ENCODE measurements at places on chromosomes 4 and X.
A peak's percentile ranks its signal among the peaks of the same experiment; 100 is the strongest.

DNA sequence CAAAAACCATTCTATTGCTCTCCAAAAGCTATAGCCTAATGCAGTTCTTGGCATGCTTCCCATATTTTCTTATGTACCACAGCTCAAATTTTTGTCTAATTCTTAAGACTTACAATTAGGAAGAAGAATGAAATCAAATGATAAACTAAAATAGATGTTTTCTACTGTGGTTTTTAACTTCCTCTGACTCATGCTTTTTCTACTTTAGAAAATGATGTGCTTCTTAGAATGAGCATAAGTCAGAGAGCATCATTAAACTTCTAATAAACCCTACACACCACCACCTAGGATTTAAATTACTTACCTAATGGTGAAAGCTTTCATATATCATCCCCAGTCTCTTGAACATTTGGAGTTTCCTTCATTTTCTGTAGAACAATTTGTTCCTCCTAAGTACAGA is 217.0 kb upstream of the NDST3 start:
- DNase-seq = no peak

DNA sequence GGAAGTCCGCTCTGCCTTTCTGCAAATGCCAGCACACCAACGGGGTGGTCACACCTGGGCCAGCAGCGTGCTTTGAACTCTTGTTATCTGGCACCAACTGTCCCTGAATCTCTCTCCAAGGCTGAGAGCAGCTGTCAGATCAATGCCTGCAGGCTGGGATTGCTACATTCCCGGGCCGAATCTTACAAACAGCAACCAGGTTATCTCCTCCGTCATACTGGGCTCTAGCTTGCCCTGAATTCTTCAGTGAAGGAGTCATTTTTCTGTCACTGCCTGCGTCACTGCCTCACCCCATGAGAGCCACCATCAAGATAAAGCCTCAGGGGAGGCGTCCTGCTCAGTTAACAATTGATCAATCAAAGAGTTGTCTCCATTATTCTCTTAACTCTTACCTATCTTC is 329.4 kb upstream of the PPARGC1A start:
- DNase-seq = no peak

DNA sequence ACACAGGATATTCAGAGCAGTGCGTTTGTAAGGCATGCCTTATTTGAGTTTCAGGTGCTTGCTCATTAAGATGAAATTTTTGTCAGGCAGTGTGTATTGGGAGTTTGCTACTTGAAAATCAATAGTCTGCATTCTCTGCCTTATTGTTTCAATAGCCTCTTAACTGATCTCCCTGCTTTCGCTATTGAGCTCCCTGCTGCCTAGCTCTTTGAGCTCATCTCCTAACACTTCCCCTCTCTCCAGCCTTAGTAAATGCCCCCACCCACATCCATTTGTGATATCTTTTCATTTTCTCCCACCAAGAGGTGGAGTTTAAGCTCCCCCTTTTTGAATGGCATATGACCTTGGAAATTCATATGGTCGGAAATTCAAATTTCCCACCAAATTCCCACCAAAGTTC is 256.6 kb downstream of the IL1RAPL1 start:
- no peak for DNase-seq

- no peak for DNase-seq
Measured at GRCh38 chrX:115311139-115311538, 21.6 kb downstream of the LUZP4 start.

- DNase-seq = peak; percentile 61
Measured at GRCh38 chr4:40055511-40055862, 1.2 kb upstream of the N4BP2 start.

DNA sequence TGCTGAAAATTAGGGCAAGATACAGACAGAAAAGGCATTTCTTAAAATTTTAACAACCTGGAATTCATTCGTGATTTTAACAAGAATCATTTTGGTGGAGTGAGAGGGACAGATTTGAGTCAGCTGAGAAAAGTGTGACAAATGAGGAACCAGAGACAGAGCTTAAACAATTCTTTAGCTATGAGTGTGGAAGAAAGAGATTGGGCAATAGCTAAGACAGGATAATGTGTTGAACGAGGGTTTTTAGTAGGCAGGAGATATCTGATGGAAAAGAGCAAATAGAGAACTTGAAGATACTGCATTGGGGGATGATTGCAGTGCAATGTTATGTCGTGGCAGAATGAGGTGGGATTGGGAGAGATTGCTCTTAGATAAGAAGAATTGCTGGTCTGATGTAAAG is 164.2 kb upstream of the SPRY1 start:
- DNase-seq = no peak

DNA sequence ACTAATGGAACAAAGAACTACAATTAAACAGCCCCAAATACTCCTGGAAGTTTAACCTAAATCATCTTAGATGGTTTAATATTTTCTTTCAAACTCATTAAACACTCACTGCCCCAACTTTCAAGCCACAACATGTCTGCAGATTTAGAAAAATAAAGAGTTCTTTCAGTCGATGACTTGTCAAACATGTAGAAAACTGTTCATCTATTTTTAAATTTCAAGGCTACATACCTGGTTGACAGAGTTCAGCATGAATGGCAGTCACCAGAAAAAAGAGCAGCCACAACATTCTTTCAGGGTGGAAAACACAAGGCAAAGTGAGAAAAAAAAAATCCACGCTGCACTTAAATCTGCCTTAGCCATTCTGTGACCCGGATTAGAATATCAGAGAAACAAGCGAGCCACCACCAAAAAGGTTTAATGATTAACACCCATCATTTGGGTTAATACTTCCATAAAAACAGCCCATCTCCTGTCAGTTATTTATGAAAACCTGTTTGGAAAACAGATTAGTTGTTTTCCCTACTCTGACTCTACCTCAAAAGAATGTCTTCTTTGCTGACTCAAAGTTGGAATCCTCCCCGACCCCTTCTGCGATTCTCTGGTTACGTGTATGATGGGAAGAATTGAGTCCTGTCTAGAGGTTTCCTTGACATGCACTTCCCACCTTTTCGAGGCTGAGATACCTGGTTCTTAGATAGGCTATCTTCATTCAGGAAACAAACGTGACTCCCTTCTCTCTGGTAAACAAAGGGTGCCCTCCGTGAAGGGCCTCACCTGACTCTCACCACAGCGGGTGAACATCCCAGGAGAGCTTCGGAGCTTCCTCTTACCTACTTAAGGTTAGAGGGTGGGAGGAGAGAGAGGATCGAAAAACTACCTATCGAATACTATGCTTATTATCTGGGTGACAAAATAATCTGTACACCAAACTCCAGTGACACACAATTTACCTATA is at the start of gene CLTRN:
CLTRN (minus strand) TSS at position 319 of the 958 bp plus-strand sequence; CDS start at position 289, 30 bp downstream.
- no peak for DNase-seq

DNA sequence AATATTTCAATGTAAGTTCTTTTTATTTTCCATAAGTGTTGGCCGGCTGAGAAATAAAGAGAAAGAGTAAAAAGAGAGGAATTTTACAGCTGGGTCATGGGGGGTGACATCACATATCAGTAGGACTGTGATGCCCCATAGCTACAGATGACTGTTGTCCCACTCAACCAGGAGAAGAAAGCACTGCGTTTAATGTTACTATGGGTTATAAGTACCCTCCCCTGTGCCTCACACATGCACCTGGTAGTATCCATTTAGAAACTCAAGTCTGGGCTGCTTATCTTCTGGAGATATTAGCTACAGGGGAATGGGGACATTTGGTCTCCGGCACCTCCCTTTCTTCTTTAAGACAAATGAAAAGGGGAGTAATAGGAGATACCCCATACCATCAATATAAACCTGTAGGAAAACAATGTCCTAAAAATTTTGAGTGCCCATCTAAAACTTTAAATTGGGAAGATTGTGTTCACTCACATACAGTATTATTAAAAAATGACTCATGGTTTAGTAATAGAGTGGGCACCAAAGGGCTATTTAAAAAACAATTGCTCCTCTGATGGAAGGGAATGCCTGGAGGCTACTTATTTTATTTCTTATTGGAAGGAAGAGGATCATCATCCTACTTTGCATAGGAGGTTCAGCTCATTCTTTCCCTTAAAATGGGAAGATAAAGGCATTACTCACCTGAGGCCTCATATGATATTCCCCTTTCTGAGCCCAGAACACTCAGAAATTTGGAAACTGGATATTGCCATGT is 18.2 kb downstream of the UGT2B11 start:
- no peak for DNase-seq

DNA sequence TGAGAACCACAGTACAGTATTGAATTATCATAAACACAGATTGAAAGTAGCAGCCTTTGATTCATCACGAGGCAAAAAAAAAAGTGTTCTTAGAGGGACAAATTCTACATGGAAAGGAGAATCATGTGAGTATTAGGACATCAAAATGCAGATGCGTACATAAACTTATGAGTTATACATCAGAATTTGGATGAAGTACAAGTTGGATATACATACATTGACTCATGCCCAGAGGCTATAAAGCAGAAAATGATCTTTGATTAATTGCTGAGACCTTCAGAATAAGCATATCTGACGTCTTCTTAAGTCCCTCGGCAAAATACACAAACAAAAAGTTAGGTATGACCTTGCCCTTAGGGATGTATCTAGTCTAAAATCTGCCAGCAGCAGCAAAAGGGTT is 206.4 kb downstream of the LDB2 start:
- no peak for DNase-seq

DNA sequence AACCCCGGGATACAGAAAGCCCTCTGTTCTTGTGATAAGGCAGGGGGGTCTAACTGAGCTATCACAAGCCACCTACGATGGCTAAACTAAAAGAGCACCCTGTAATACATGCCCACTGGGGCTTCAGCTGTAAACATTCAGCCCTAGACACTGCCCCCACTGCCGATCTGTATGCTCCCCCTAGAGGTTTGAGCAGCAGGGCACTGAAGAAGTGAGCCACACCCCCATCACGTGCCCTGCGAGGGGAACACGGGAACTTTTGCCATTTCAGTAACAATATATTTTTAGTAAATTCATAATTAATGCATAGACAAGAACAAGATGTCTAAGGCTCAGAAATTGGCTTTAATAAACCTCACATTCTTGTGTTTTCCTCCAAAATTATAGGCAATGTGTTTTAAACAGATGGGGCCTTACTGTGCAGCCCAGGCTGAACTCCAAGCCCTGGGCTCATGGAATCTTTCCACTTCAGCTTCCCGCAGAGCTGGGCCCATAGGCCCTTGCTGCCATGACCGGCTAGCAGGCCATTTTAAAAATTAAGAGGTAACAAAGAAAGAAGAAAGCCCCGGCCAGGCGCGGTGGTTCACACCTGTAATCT is 235.3 kb upstream of the SFRP2 start:
- DNase-seq = no peak

DNA sequence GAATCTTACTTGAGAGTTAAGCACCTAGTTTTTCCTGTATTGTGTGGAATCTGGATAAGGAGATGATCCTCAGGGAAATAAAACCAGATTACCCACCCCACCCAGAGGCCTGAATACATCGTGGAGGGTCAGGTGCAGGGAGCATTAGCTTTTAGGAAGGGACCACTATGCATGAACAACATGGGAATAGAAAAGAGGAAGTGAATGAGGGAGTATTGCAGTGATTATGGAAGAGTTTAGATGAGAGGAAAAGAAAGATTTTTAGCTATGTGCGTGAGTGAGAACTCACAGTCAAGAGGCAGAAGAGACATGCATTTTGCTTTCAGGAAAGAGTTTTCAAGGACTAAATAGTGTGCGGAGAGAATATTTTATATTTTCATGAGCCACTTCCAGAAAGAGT is 222.3 kb upstream of the S100G start:
- DNase-seq = no peak

DNA sequence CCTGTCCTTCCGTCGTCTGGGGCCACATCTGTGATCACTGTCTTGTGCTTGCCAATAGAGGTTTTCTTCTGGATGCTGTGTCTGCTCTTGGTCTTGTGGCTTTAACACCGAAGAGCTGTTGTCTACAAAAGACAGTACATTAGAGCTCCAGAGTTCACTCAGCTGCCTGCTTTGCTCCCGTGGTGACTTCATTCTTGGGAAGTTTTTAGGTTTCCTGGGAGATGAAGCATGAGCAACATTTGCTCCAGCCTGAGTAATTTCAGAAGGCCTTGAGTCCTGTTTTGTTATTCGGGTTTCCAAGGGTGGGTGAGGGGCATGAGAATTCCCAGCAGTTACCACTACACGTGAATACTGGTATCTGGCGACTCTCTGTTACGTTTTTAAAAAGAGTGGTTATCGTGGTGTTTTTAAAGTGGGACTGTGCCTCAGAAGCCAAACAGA is 189.2 kb downstream of the SHROOM3 start:
- DNase-seq = no peak

GRCh38 chrX:53088136-53088974 is 5.6 kb upstream of the KANTR start:
- DNase-seq = peak; percentile 70

- DNase-seq = no peak
Measured at GRCh38 chr4:61580721-61581377, 380.7 kb downstream of the ADGRL3 start.

DNA sequence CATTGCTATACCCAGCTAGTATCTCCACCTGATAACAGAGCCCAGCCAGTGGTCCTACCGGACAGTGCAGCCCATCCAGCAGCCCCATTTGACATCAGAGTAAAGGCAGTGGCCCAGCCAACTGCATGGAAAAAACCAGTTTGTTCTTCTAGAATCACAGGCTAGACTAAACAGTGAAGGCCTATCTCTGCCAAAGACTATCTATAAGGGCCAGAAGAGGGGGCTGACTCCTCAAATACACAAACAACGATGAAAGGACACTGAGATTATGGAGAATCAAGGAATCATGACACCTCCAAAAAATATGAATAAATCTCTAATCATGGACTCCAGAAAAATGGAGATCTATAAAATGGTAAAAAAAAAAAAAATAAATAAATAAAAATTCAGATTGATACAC is 546.4 kb upstream of the HTR2C start:
- no peak for DNase-seq

DNA sequence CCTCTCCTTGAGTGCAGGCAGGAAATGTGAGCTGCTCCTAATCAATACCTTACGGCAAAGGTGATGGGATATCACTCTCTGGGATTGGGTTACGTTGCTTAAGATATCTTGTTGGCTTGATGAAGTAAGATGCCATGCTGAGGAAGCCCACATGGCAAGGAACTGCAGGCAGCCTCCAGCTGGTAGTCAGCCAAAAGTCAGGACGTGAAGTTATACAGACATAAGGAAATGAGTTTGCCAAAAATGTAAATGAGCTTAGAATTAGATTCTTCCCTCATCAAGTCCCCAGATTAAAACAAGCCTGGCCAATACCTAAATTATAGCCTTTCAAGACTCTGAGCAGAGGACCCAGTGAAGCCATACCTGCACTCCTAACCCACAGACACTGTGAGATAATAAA is 155.0 kb downstream of the QDPR start:
- no peak for DNase-seq

DNA sequence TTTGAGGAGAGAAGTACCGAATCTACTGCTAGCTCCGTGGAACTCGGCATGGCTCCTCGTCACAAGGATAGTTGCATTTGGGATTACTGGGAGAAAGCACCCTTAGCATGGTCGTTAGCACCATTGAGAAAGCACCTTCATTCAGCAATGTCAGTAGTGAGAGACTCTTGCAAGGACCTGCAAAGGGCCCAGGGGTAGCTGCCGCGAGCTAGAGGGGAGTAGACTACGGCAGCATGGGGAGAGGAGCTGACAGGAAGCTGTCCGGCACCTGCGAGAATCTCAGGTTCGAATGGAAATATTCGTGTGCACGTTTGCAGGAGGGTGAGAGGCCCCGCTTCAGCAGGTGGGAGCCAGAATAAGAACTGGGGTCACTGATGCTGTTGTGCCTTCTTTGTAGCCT is 20.2 kb downstream of the TLR10 start:
- no peak for DNase-seq

GRCh38 chr4:12492730-12493393 is 991.3 kb downstream of the RAB28 start:
- DNase-seq = no peak

GRCh38 chrX:2627272-2627867 is 63.7 kb upstream of the CD99 start:
- DNase-seq = peak; percentile 37

GRCh38 chrX:20015422-20015821 is 24.6 kb upstream of the BCLAF3 start:
- no peak for DNase-seq
